AG04450 (cell line): ENCODE measurements at places on chromosomes 13 and 19. TPM values are rescaled to one million over a fixed set of nuclear protein-coding genes. Genes with fewer than 3 reads are reported as not detected.

GRCh38 chr19:10299545-10300458 lies 9.8 kb downstream of the ZGLP1 start:
- DNase-seq = no peak

IZUMO2 gene
- polyA plus RNA-seq = not detected in 2 replicates

GRCh38 chr13:41937388-41937787 lies 23.5 kb downstream of the VWA8 start:
- no peak for DNase-seq

DNA sequence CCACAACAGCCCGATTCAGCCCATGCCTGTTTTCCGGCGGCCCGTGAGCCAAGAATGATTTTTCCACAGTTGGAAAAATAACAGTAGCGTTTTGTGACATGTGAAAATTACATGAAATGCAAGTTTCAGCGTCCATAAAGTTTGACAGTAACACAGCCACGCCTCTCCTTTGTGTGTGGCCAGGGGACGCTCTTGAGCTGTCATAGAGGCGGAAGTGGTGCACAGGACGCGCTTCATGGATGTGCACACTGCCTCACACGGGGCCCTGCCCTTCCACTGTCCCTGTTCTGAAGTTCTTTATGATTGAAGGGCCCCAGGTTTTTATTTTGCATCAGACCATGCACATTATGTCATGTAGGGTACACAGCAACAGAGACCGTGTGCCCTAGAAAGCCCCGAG lies 12.4 kb upstream of the ELAVL1 start:
- no peak for DNase-seq

PSG6 gene
- polyA plus RNA-seq = not detected in 2 replicates

HNRNPM gene
- polyA plus RNA-seq = 99.6 and 122 TPM in 2 replicates

GRCh38 chr13:96020155-96020575 lies 33.0 kb downstream of the UGGT2 start:
- peak; percentile 27 for DNase-seq

AZU1 gene
- 0.04 TPM in 1 of 2 replicates, not detected in the other for polyA plus RNA-seq

DIRAS1 gene
- 12.5 and 13.5 TPM in 2 replicates for polyA plus RNA-seq

OVOL3 gene
- not detected in 2 replicates for polyA plus RNA-seq

CGB3 gene
- not detected in 2 replicates for polyA plus RNA-seq

ZNF729 gene
- polyA plus RNA-seq = not detected in 2 replicates

- DNase-seq = no peak
These were observed 524.5 kb downstream of the GPC6 start for GRCh38 chr13:93751117-93751516.

GIPC3 gene
- polyA plus RNA-seq = 0.30 and 0.41 TPM in 2 replicates

CDC37 gene
- polyA plus RNA-seq = 268 and 340 TPM in 2 replicates

- DNase-seq = no peak
These were observed 40.7 kb downstream of the PCCA start for GRCh38 chr13:100129605-100130004.
